ENCODE measurements at places on chromosomes 1 and 21.

GRCh38 chr1:26335774-26336476 is 18.0 kb downstream of the CRYBG2 start:
- DNase-seq = no peak

GRCh38 chr1:37238364-37239224 is 204.3 kb upstream of the GRIK3 start:
- DNase-seq = peak; percentile 83

- peak; percentile 69 for DNase-seq
Measured at GRCh38 chr1:180926164-180926981, 13.7 kb downstream of the KIAA1614 start.

DNA sequence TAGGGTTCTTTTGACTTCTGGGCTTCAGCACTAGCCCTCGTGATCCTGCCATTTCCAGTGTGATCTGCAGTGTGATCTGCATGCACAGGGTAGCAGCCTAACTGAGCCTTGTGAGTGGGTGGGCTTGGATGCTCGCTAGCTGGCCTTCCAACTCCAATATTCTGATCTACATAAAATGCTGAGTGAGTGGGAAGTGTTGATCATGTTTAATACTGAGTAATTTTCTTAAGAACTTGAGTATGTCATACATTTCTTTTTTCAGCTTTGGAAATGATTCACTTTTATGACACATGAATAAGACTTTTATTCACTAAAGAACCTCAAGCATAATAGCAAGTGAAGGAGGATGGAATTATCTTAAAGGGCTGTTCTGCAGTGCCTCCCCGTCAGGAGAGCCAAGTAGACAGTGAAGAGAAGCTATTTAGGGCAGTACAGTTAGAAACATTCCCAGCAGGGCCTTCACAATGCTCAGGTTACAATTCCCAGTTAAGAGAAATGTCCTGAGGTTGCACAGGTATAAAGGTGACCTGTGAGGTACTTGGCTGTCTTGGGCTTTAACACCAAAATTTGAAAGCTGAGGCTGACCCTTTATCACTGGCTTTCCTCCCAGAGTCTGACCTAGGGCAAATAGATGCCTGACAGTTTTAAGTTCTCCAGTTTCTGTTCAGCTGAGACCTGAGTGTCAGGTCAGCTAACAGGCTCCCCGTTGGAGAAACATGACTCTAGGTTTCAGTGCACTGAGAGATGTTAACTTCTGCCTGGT is 29.1 kb upstream of the LRRC8C start:
- DNase-seq = no peak

- no peak for DNase-seq
Measured at GRCh38 chr21:35779690-35780570, 280.4 kb downstream of the SETD4 start.

- DNase-seq = no peak
Measured at GRCh38 chr21:42779431-42779861, 99.9 kb downstream of the WDR4 start.

DNA sequence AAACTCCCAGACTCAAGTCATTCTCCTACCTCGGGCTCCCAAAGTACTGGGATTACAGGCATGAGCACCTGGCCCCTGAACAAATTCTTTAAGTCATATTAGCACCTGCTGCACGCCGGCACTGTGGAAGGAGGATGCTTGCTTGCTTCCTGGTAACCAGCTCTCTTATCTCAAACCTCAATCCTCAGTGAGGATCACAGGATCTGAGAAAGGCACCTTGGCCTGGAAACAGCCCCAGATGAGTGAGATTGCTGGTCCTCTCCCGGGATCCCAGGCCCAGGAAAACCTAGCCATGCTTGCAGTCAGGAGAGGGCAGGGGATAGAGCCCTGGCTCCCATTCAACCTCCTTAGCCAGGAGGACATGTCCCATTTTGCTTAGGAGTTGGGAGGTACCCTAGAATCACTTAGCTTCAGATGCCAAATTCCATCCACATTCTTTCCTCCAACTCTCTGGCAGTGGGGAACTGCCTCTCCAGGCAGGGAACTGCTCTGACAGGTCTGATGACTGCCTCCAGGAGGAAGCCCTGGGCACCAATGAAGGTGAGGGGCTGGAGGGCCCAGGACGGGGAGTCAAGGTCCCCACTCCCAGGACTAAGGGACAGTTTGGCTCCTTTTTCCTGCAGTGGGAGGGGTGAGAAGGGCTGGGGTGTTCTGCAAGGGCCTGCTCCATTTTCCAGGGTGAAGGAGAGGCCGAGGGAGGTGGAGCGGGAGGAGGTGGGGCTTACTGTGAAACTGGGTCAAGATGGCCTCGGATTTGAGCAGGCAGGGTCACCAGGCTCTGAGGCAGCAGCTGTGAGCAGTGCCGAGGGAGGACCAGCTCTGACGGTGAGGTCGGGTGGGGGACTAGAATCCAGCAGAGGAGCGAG is 9.5 kb downstream of the GPR37L1 start:
- DNase-seq = no peak

DNA sequence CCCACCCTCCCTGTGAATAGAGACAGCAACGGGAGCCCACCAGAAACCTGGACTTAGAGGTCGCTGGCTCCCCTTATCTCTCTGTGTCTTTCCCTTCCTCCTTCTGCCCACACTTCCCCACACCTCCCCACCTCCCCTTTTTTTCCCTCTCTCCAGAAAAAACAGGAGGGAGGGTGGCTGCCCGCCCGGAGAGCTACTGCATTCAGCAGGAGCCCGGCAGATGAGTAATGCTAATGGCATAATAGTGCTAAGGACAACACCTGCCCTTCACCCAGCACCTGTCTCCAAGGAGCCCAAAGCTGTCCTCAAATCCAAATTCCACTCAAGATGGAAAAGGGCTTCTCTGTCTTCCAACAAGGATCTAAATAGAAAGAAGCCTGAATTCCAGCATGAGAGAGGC is 11.4 kb upstream of the PRELP start:
- no peak for DNase-seq

Measured in NCI-H2081 treated with DMSO at 0.1 percent for 48 hours (cell line).